ENCODE measurements at places on chromosomes 2 and 18.

DNA sequence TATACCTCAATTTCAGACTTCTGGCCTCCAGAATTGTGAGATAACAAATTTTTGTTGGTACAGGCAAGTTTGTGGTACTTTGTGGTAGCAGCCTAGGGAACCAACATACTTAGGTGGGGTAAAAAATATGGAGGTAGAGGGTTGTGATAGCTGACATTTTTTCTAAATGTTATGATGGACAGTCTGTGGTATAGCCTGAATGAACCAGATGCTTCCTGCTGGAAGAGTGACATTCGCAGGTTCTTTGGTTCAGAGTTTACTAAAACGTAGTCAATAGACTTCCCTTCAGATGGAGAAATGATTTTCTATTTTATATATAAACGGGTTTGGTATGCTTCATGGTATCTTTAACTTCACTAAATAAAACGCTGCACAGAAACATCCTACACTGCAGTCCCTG is 42.8 kb downstream of the PMAIP1 start:
- no peak for DNase-seq

- DNase-seq, result no peak
Measured at GRCh38 chr18:65487569-65487968, 263.2 kb upstream of the CDH7 start.

- no peak for DNase-seq
Measured at GRCh38 chr2:64283006-64283570, 138.9 kb upstream of the PELI1 start.

DNA sequence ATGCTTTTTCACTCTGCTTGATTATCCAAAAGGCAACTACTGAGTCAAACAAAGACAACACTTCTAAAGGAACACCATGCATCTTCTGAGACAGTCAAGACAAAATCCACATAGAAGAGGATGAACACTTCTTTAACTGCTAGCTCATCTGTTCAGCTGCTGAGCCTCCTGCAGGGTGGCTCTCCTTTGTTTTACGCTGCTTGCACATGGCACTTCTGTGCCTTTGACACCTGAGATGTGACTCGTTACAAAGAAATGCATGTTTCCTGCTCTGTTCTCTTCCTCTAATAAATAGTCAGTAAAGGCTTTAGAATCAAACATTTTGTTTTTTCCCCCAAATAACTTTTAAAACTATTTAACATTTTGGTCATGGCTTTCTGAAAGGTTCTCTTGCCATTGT is 1129.4 kb downstream of the TDRD15 start:
- DNase-seq, result no peak

- no peak for DNase-seq
Measured at GRCh38 chr2:44635725-44636124, 274.0 kb downstream of the CAMKMT start.

DNA sequence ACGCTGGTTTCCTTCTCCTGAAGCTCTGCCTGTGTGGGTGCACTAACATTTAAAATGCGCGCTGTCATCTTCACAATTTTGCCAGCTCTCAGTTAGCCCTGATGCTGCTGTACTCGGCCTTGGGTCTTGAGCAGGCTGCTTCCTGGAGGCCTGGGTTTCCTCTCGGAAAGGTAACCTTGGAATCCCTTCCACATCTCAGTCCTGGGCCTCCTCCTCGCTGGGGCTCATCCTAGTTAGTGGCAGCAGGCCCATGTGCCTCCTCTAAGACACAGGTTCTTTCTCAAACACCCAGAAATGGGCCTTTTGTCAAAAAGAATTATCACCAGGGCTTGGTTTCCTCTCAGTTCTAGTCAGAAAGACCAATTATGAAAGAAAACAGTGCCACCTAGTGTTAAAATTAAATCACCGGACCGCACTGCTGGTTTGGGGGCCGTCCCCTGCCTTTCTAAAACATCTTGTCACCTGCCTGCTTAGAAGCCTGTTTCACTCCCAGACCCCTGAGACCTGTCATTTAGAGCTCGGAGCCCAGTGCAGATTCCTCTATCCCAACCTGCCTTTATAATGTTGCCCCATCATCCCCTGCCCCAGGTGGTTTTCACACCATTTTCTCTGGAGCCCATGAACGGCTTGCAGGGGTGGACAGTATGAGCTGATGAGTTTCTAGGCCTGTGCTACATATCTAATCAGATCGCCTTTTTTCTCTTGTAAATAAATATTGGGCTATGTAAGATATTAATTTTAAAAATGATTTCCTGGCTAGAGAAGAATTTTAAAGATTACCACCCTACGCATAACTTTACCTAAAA is 42.4 kb downstream of the HK2 start:
- DNase-seq, result peak; percentile 80

GRCh38 chr2:66813976-66814375 is 379.1 kb downstream of the MEIS1 start:
- no peak for DNase-seq

DNA sequence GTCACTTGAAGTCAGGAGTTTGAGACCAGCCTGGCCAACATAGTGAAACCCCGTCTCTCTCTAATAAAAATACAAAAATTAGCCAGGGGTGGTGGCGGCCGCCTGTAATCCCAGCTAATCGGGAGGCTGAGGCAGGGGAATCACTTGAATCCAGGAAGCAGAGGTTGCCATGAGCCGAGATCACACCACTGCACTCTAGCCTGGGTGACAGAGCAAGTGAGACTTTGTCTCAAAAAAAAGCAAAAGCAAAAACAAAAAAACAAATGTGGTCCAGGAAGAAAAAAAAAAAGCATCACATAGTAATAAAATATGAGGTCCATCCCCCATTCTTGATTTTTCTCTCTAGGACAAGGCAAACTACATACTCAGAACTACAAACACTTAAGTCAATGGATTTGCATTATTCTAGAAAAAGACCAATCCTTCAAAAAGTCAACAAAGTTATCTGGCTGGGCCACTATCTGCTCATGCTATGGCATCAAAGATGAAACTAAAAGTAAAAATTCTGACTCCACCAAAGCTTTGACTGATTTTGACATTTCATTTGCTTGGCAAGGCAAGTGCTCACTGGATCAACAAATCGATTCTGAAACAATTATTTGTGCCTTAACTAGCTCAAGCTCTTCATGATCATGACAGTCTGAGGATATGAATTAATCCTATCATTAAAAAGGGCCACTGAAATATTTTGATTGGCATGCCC is 28.4 kb downstream of the MEX3C start:
- DNase-seq, result peak; percentile 28

GRCh38 chr2:174605687-174606086 is 8.1 kb upstream of the WIPF1 start:
- DNase-seq, result no peak

DNA sequence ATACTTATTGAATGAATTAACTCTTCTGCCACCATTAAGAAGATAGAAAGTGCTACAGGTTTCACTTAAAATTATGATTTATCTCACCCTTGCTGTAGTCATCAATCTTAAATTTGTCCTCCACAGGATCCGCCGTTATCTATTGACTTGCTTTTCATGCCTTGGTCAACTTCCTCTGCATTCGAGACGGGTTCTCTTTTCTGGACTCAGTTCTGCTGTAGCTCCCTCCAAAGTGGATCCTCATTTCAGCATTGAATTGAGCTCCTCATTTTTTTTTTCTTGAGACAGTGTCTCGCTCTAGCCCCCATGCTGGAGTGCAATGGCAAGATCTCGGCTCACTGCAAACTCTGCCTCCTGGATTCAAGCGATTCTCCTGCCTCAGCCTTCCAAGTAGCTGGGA is 27.6 kb downstream of the INPP5D start:
- DNase-seq, result no peak

GRCh38 chr2:79511320-79511951 is 1.4 kb upstream of the CTNNA2 start:
- DNase-seq, result no peak

DNA sequence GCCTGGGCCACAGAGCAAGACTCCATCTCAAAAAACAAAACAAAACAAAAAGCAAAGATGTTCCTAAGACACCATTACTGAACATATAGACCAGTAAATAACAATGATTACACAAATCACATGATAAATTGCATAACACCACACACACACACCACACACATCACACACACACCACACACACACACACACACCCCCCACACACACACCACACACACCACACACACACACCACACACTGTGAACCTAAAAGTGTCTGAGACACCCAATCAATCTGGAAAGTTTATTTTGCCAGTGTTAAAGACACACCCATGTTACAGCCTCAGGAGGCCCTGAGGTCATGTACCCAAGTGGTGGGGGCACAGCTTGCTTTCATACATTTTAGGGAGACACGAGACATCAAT is 62.6 kb upstream of the ASAP2 start:
- no peak for DNase-seq

GRCh38 chr2:45103351-45104345 is 94.4 kb upstream of the SIX2 start:
- DNase-seq, result no peak

GRCh38 chr2:138713069-138713496 is 67.1 kb downstream of the NXPH2 start:
- DNase-seq, result no peak

DNA sequence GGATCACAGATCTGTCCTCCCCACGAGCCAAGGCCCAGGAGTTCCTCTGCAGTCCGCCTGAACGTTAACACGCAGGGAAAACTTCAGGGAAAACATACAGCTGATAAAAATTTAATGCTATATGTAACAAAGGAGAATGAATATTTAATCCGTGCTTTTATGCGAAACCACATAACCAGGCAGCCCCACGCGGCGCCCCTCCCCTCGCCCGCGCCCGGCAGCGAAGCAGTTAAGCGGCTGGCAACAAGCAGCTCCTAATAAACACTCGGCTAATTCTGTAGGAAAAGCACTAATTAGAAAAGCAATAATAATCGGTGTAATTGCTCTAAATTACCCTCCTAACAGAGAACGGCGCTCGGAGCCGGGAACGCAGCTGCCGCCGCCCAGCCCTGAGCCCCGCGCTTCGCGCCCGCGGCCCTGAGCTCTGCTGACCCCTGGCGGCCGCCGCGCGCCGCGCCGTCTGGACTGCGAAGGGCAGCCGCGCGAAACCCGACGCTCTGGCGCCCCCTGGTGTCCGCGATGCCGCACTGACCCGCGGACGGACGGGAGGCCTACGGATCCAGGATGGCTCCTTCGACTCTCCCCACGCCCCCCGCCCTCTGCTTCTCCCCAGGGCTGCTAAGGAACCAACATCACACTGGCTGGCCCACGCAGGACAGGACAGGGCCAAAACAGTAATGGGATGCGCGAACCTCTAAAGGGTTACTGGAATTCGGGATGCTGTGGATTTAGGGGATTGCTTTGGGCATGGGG is 181.4 kb downstream of the SMAD2 start:
- peak; percentile 76 for DNase-seq

- DNase-seq, result no peak
Measured at GRCh38 chr2:211405036-211405435, 848.6 kb downstream of the CPS1 start.

- no peak for DNase-seq
Measured at GRCh38 chr2:202339071-202339870, 36.9 kb upstream of the BMPR2 start.

- DNase-seq, result no peak
Measured at GRCh38 chr2:150552041-150552820, 64.8 kb upstream of the RND3 start.

- DNase-seq, result no peak
Measured at GRCh38 chr2:100546469-100546868, 16.3 kb upstream of the PDCL3 start.

GRCh38 chr18:11268153-11268552 is 118.8 kb upstream of the PIEZO2 start:
- no peak for DNase-seq

DNA sequence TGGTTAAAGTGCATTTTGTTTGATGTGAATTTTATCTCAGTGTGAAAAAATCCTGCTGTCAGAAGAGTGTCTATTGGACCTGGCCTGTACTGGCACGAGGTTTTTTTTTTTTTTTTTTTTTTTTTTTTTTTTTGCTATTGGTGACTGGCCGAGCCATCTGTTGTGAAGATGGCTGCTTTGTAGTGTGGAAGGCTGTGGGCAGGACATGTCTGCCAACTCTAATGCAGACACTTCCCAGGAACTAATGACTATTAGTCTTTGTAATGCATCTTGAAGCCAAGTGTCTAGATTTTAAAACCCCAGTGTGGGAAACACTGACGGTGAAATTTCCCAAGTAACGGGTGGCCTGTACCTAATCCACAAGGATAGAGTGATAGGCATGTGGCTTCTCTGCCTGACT is 34.3 kb downstream of the ZAP70 start:
- no peak for DNase-seq

DNA sequence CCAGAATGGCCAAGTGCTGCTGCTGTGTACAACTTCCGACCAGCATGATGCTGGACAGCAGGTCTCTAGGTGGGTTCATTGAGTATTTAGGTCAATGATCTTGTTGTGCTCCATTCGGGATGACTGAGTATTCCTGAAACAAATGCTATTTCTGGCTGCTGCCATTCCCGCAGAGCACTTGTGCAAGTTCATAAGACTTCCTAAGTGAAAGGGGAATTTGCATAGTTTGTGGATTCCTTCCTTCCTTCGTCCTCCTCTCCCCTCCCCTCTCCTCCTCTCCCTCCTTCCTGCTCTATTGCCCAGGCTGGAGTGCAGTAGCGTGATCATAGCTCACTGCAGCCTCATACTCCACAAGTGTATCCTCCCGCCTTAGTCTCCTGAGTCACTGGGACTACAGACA is 40.4 kb downstream of the LDLRAD4 start:
- no peak for DNase-seq

DNA sequence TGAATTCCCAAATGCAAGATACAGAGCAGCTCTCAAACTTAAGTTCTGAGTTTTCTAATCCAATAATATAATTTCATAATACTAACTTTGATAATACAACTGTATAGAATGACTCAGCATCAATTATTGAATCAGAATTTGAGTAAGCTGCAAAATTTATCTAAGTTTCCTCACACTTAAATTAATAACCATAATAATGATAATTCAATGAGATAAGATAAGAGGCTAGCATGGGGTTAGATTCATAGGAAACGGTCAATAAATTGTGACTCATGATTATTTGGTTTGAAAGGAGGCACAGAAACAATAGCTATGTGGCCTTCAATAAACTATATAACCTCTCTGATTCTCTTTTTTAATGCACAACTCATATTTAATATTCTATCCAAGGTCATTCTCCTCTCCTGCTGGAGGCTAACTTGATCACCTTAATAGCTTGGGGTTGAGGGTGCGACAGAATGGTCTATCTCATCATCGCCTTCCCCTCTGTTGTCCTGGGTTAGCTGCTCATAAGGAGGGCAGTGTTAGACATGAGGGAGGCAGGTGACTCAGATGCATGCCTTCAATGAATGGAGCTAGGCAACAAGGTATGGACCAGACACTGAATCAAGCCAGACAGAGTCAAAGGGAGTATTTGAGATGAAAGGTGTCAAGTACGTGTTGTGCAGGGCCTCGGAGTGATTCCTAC is 36.2 kb upstream of the BMP10 start:
- no peak for DNase-seq

DNA sequence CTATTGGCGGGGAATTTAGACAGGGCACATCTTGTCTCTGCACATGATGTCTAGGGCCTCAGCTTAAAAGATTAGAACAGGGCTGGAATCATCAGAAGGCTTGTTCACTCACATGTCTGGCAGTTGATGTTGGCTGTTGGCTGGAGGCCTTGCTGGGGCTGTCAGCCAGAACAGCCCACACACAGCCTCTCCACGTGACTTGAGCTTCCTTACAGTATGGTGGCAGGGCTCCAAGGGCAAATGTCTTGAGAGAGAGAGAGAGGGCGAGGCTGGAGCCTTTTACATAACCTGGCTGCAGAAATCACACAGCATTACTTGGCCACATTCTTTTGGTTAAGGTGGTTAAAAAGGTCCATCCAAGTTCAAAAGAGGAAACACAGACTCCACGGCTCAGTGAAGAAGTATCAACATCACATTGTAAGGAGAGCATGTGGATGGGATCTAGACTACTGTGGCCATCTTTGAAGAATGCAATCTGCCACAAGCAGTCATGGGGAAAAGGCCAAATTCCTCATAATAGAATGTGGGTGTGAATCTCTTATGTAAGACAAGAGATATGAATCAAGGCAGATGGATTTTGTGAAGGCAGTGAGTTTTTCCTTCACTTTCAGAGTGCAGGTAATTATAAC is 30.4 kb downstream of the SRSF7 start:
- no peak for DNase-seq
